Activated CD8-positive, alpha-beta memory T cell treated with anti-CD3 and anti-CD28 coated beads, Interleukin-2, amount 10 ng/mL, durations not matched to agents 7 days and 5 days (primary cell): ENCODE measurements at places on chromosomes 6 and 20. TPM values are rescaled to one million over a fixed set of nuclear protein-coding genes. Genes with fewer than 3 reads are reported as not detected.
A peak's percentile ranks its signal among the peaks of the same experiment; 100 is the strongest.

DNA sequence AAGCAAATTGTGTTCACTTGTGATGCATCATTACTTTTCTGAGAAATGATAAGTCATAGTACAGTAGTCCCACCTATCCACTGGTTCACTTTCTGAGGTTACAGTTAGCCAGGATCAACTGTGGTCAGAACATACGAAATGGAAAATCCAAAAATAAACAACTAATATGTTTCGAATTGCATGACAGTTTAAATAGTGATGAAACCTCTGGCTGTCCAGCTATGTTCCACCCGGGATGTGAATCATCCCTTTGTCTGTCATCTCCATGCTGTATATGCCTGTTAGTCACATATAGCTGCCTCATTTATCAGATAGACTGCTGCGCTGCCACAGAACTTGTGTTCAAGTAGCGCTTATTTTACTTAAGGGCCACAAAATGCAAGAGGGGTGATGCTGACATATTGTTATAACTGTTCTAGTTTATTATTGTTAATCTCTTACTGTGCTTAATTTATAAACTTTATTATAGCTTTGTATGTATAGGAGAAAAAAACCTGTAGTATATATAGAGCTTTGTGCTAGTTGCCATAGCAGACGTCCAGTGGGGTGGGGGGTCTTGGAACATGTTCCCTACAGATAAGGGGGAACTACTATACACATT is 29.2 kb downstream of the AFDN start:
- H3K27ac ChIP-seq: no peak overlapping the region
- H3K4me1 ChIP-seq: peaks cover 16% of the 10 kb centered on the region
- peaks cover 21% of the 10 kb centered on the region for H3K27me3 ChIP-seq
- DNase-seq: no peak

GRCh38 chr6:154842833-154843232 is 109.6 kb downstream of the SCAF8 start:
- peaks cover 3% of the 10 kb centered on the region for H3K4me1 ChIP-seq
- no peaks in the 10 kb centered on the region for H3K27me3 ChIP-seq
- H3K27ac ChIP-seq: no peak overlapping the region
- DNase-seq: no peak
- peaks cover 9% of the 10 kb centered on the region for H3K36me3 ChIP-seq

- no peaks in the 10 kb centered on the region for H3K36me3 ChIP-seq
- H3K4me1 ChIP-seq: no peaks in the 10 kb centered on the region
- no peak overlapping the region for H3K27ac ChIP-seq
- no peak for DNase-seq
These were observed 32.4 kb upstream of the PBOV1 start for GRCh38 chr6:138250513-138251247.

DNA sequence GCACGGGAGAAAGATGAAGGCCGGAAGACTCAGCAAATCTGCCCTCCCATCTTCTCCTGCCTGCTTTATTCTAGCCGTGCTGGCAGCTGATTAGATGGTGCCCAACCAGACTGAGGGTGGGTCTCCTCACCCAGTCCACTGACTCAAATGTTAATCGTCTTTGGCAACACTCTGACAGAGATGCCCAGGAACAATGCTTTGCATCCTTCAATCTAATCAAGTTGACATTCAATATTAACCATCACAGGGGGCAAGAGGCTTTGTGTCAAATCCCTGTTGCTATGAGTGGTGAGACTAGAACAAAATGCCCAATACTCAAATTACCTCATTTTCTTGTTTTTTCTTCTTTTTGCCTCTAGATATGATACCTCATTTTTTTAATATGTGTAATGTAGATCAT is 27.4 kb upstream of the PLAGL1 start:
- H3K36me3 ChIP-seq: peaks cover 8% of the 10 kb centered on the region
- peaks cover 18% of the 10 kb centered on the region for H3K4me1 ChIP-seq
- DNase-seq: no peak
- H3K27me3 ChIP-seq: peaks cover 2% of the 10 kb centered on the region
- no peak overlapping the region for H3K4me3 ChIP-seq
- no peak overlapping the region for H3K27ac ChIP-seq

DNA sequence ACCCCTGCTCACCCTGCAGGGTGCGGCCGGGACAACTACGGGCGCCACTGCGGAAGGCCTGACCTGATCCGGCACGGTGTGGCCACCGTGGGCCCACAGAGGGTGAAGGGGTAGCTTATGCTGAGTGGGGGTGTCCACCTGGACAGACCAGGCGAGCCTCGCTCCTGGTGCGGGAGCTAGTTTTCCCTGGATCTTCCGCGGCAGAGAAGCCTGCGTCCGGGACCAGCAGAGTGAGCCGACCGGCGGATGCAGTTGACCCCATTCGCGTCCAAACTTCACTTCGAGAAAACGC is 38.2 kb downstream of the NCR2 start:
- no peak overlapping the region for H3K27ac ChIP-seq
- peaks cover 2% of the 10 kb centered on the region for H3K36me3 ChIP-seq
- peaks cover 33% of the 10 kb centered on the region for H3K4me1 ChIP-seq
- DNase-seq: no peak
- H3K4me3 ChIP-seq: no peak overlapping the region

DNA sequence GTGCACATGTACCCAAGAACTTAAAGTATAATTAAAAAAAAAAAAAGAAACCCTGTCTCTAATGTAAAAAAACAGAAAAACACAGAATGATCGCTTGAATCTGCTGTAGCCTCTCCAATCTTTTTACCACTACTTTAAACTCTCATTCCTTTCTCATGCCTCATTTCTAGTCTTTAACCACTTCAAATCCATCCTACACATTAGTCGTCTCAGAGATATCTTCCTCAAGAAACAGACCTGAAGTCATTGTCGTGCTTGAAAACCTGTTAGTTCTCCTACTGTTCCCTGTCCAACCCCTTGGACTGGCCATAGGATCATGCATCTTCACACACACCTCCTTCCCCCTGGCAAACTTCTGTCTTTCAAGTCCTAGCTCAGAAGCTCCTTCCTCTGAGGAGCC is 112.1 kb upstream of the BCLAF1 start:
- no peak for DNase-seq
- no peak overlapping the region for H3K27ac ChIP-seq
- no peak overlapping the region for H3K4me3 ChIP-seq
- no peaks in the 10 kb centered on the region for H3K36me3 ChIP-seq
- no peaks in the 10 kb centered on the region for H3K4me1 ChIP-seq

DNA sequence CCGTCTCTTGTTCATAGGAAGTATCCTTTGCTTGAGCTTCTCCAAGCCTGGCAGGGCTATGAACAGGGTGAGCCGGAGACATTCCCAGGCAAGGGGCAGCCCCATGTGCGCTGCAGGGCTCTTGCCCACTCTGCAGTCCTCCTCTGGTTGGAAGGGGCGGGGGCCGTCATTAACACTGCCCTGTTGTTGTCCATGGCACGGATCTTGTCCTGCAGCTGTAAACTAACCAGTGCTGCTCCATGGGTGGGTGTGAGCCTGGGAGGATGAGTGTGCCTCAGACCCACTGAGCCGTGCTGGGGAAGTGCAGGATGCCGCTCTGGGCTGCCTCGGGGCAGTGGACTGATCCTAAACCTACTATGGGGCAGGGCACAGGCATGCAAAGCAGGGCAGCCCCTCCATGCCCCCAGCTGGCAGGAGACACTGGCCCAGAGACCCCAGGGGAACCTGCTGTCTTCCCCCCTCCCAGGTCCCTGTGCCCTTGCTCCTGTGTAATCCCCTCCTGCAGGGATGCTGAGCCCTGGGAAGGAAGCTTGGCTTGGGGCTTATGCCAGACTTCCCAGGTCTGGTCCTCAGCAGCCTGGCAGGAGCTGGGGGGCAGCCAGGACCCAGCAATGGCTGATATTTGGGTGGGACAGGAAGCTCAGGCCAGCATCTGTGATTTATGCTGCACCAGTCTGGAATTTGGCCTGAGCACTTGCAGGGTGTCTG is 8.5 kb downstream of the EBF4 start:
- peaks cover 2% of the 10 kb centered on the region for H3K4me1 ChIP-seq
- H3K36me3 ChIP-seq: no peaks in the 10 kb centered on the region
- no peak for DNase-seq
- H3K27me3 ChIP-seq: peaks cover 17% of the 10 kb centered on the region
- no peak overlapping the region for H3K27ac ChIP-seq
- H3K4me3 ChIP-seq: no peak overlapping the region

DNA sequence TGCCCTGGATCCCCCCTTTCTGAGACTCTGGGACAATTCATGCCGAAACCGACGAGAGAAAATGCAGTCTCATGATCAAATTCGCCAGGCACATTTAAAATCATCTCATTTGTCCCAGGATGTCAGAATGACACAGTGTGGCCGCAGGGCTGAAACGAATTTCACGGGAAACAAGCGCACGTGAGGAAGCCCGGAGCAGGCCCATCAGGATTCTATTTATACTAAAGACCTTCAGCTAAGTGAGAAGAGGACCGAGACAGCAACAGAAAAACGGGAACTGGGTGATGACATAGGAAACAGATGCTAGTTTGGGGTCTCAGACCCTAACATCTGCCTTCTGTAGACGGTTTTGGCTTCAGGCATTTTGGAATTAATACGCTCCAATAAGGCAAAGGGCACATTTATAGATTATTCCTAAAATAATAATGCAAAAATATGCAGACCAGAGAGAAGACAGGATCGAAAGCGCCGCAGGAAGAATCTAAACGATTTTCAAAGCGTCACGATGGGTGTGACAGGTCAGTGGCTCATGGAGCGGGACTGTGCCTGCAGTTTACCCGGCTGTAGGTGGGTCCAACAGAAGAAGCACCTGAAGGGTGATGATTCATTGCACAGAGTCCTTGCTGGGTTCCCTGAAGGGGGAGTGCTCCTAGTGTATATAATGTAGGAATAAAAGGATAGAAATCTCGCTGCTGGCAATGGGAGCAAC is 80.8 kb upstream of the MPC1 start:
- no peak overlapping the region for H3K4me3 ChIP-seq
- no peaks in the 10 kb centered on the region for H3K36me3 ChIP-seq

DNA sequence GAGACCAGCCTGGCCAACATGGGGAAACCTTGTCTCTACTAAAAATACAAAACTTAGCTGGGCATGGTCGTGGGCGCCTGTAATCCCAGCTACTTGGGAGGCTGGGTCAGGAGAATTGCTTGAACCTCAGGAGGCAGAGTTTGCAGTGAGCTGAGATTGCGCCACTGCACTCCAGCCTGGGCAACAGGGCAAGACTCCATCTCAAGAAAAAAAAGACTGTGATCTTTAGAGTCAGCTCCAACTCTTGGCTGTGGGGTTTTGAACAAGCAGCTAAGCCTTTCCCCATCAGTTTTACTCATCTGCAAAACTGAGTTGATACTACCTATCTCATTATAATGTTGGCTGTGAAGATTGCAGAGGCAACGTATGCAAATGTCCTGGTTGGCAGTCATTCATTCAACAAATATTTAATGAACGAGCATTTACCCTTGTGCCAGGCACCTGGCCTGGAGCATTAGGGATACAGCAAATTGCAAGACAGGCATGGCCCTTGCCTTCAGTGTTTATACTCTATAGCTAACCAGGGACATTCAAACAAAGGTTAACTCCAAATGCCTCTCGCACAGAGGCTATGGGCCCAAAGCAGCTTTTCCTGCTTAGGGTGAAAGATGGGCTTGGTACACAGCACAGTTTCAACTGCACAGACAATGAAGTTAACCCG is 37.8 kb downstream of the ILRUN start:
- no peak overlapping the region for H3K4me3 ChIP-seq
- H3K27ac ChIP-seq: peak overlapping the region; percentile 67
- H3K36me3 ChIP-seq: peaks cover 22% of the 10 kb centered on the region
- peaks cover 60% of the 10 kb centered on the region for H3K4me1 ChIP-seq
- no peaks in the 10 kb centered on the region for H3K27me3 ChIP-seq
- no peak for DNase-seq

GRCh38 chr6:148693882-148694484 is 52.8 kb upstream of the UST start:
- DNase-seq: no peak
- no peak overlapping the region for H3K4me3 ChIP-seq

GRCh38 chr20:18801516-18801915 is 12.1 kb upstream of the SCP2D1 start:
- no peak overlapping the region for H3K27ac ChIP-seq
- no peaks in the 10 kb centered on the region for H3K4me1 ChIP-seq
- H3K4me3 ChIP-seq: no peak overlapping the region
- DNase-seq: no peak
- H3K36me3 ChIP-seq: no peaks in the 10 kb centered on the region
- peaks cover 4% of the 10 kb centered on the region for H3K27me3 ChIP-seq

- no peak for DNase-seq
- no peak overlapping the region for H3K27ac ChIP-seq
- no peak overlapping the region for H3K4me3 ChIP-seq
- no peaks in the 10 kb centered on the region for H3K36me3 ChIP-seq
These were observed 37.5 kb upstream of the FNDC1 start for GRCh38 chr6:159131709-159132108.

DNA sequence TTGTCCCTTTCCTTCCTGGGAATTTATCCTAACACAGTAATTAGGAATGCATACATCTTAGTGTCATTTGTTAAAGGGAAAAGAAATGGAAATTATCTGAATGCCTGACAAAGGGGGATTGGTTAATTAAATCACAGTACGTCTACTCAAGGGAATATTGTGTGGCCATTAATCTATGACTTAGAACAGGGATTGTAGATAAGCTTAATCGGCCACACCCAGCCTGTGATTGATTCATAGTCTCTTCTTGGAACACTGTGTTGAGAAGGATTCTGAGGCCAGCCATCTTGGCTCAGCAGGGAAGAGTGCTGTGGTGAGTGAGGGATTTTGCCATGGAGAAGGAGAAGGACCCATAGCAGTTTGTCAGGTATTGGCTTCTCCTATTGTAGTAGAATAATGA is 50.5 kb downstream of the CTNNBL1 start:
- no peaks in the 10 kb centered on the region for H3K27me3 ChIP-seq
- H3K36me3 ChIP-seq: peaks cover 34% of the 10 kb centered on the region
- H3K27ac ChIP-seq: peak overlapping the region; percentile 25
- no peak for DNase-seq

DNA sequence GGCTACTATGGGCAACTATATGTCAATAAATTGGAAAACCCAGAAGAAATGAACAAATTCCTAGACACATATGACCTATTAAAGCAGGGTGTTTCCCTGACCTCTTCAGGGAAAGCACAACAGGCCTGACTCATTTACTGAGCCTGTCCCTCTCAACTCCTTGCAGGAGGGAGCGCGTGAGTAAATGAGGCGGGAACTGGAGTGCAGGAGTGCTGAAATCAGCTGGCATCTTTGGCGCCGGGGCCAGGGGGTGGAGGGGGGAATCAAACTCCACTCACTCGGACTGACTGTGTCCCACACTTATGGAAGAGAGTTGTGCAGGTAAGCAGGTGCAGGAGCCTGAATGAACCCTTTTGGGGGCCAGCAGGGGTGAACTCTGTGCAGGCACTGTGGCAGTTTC is 671.2 kb upstream of the PTCHD4 start:
- H3K4me3 ChIP-seq: no peak overlapping the region
- H3K4me1 ChIP-seq: no peaks in the 10 kb centered on the region
- DNase-seq: no peak
- no peak overlapping the region for H3K27ac ChIP-seq

APOM gene
- total RNA-seq: 1.9 TPM

CRYBG1 gene
- 62.7 TPM for total RNA-seq

PACRG gene
- total RNA-seq: not detected

EIF6 gene
- total RNA-seq: 98.6 TPM

TMEM244 gene
- 0.99 TPM for total RNA-seq

CD93 gene
- total RNA-seq: 0.54 TPM

PLA2G7 gene
- not detected for total RNA-seq

RRBP1 gene
- 59.6 TPM for total RNA-seq

MAS1 gene
- total RNA-seq: not detected

RBM38 gene
- total RNA-seq: 74.8 TPM
